ENCODE measurements at places on chromosomes 2 and 18. TPM values are rescaled to one million over a fixed set of nuclear protein-coding genes. Genes with fewer than 3 reads are reported as not detected.

GRCh38 chr2:202636213-202636513, 1.4 kb downstream of the FAM117B start:
- no peaks in the 10 kb centered on the region for H3K27me3 ChIP-seq
- DNase-seq, result no peak
- peaks cover 2% of the 10 kb centered on the region for H3K36me3 ChIP-seq
- H3K27ac ChIP-seq, result peak overlapping the region; percentile 97

GRCh38 chr2:226037526-226037925, 638.0 kb downstream of the NYAP2 start:
- H3K27ac ChIP-seq, result no peak overlapping the region
- H3K4me3 ChIP-seq, result no peak overlapping the region
- no peak for DNase-seq
- H3K27me3 ChIP-seq, result peaks cover 38% of the 10 kb centered on the region

DNA sequence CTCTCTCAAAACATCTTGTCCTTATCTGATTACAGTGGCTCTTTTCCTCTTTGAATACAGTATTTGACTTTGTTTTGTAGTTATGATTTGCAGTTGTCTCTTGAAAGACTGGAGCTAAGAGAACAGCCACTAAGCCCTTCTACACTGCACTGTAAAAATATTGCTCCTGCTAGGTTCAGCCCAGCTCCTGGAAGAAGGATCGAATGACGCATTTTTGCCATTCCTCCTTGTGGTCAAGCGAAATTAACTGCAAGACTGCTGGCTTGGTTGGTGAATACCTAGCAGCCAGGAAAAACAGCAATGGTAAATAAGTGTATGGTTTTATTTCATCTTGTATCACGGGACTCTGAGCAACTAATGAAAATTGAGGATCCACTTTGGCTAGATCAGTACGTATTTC, 407.8 kb upstream of the CDH2 start:
- H3K27me3 ChIP-seq, result no peaks in the 10 kb centered on the region
- H3K36me3 ChIP-seq, result no peaks in the 10 kb centered on the region
- H3K4me1 ChIP-seq, result no peaks in the 10 kb centered on the region
- DNase-seq, result no peak
- H3K27ac ChIP-seq, result no peak overlapping the region
- no peak overlapping the region for H3K4me3 ChIP-seq

- peaks cover 16% of the 10 kb centered on the region for H3K27me3 ChIP-seq
- DNase-seq, result no peak
- peaks cover 14% of the 10 kb centered on the region for H3K4me1 ChIP-seq
- no peaks in the 10 kb centered on the region for H3K36me3 ChIP-seq
- H3K27ac ChIP-seq, result no peak overlapping the region
- no peak overlapping the region for H3K4me3 ChIP-seq
Measured at GRCh38 chr18:48962994-48963561, 12.3 kb upstream of the SMAD7 start.

DNA sequence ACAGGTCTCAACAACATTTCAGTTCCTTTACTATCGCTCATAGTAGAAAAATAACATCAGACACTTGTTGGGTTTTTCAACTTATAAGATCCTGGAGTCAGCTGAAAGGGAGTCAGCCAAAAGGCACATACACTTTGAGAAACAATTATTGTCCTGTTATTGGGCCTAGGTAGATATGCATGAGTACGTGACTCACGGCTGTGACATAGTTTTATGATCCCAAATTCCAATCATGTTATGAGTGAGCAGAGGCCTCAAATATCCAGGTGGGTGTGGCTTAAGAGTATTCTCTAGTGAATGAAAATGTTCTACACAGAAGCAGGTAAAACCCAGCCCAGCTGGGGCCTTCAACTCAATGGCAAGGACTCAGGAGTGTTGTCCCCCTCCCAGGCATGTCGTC, 27.2 kb downstream of the SERPINB8 start:
- H3K27me3 ChIP-seq, result no peaks in the 10 kb centered on the region
- H3K4me1 ChIP-seq, result no peaks in the 10 kb centered on the region
- peaks cover 6% of the 10 kb centered on the region for H3K36me3 ChIP-seq
- no peak for DNase-seq
- no peak overlapping the region for H3K27ac ChIP-seq

The FBXO15 gene
- 2.1 TPM for total RNA-seq

- peak; percentile 18 for DNase-seq
- H3K36me3 ChIP-seq, result peaks cover 2% of the 10 kb centered on the region
- H3K4me3 ChIP-seq, result peak overlapping the region; percentile 87
- H3K4me1 ChIP-seq, result peaks cover 52% of the 10 kb centered on the region
Measured at GRCh38 chr18:9708434-9709303, 568 bp downstream of the RAB31 start.

The PCARE gene
- not detected for total RNA-seq

DNA sequence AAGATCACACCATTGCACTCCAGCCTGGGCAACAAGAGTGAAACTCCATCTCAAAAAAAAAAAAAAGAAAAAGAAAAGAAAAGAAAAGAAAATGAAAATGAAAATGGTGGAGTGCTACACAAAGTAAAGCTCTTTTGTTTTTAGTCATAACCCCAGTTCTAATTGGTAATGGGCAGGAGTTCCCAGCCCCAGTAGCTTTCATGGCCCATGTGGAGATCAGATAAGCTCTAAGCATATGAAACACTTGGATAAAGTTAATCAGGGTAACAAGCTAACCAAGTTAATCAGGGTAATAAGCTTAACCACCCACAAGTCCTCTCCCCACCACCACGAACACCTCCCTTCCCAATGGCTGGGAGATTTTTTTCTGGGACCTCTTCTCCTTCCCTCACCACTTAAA, 240.8 kb downstream of the BCL11A start:
- no peak overlapping the region for H3K4me3 ChIP-seq
- H3K4me1 ChIP-seq, result peaks cover 21% of the 10 kb centered on the region
- no peak for DNase-seq
- H3K27me3 ChIP-seq, result no peaks in the 10 kb centered on the region
- no peak overlapping the region for H3K27ac ChIP-seq

GRCh38 chr2:68789603-68790002, 55.0 kb downstream of the ARHGAP25 start:
- no peak overlapping the region for H3K4me3 ChIP-seq
- no peak overlapping the region for H3K27ac ChIP-seq
- H3K36me3 ChIP-seq, result peaks cover 20% of the 10 kb centered on the region
- H3K4me1 ChIP-seq, result peaks cover 53% of the 10 kb centered on the region
- DNase-seq, result peak; percentile 59
- H3K27me3 ChIP-seq, result no peaks in the 10 kb centered on the region

GRCh38 chr2:180040146-180040925, 33.2 kb upstream of the CWC22 start:
- H3K4me1 ChIP-seq, result no peaks in the 10 kb centered on the region
- H3K27ac ChIP-seq, result no peak overlapping the region
- peaks cover 43% of the 10 kb centered on the region for H3K27me3 ChIP-seq
- H3K4me3 ChIP-seq, result no peak overlapping the region
- H3K36me3 ChIP-seq, result no peaks in the 10 kb centered on the region
- no peak for DNase-seq

DNA sequence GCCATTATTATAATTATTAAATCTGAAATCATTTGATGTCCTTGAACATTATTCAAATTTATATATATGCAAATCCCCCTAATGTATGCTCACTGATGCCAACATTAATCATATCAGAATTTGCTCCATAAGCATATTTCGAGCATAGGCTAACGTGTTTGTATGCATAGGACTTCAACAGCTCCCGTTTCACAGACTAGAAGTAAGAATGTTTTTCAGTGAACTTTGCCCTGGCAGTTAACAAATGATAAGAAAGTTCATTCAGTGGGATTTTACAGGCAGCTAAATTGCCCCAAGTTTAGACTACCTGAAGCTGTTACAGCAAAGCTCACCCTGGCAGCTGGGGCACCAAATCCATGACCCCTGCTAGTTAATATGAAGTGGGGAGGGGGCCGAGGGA, 272.0 kb downstream of the LNPK start:
- H3K4me1 ChIP-seq, result no peaks in the 10 kb centered on the region
- H3K27me3 ChIP-seq, result peaks cover 6% of the 10 kb centered on the region
- no peak overlapping the region for H3K4me3 ChIP-seq
- H3K36me3 ChIP-seq, result no peaks in the 10 kb centered on the region

- H3K4me1 ChIP-seq, result no peaks in the 10 kb centered on the region
- H3K36me3 ChIP-seq, result no peaks in the 10 kb centered on the region
- no peak overlapping the region for H3K27ac ChIP-seq
- H3K4me3 ChIP-seq, result no peak overlapping the region
Measured at GRCh38 chr2:199136681-199137080, 321.1 kb downstream of the SATB2 start.

DNA sequence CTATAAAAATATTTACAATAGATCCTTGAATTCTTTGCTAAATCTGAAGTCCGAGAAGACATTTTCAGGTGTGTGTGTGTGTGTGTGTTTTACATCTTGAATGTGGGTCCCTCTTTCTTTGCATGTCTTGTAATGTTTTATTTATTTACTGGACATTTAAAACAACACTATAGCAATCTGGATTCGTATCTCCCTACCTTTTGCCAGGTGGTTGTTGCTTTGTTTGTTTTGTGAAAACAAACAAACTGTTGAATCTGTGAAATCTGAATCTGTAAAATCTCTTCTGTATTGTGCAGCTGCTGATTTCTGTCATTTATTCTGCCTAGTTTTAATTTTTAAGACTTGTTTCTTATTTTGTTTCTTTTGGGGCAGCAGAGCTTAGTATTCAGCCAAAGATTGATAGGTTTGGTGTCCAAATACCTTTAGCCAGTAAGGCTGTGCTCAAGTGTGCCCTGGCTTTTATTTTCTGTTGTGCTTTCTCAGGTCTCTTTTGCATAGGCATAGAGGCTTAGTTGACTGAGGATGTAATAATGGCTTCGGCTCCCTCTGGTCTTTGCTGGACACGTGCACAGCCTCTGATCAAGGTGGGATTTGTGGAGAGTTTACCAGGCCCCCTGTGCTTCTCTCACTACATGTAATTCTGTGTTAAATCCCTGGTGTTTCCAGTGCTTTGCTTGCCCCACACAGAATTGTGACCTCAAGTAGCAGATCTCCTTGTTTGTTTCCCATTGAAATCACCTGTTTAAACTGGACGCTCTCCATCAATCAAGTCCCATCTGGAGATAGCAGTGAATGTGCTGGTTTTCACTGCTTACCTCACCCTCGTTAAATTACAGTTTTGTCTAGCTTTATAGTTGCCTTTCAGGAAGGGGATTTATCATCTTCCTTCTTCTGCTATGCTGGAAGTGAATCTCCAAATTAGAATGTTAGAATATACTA, 71.1 kb downstream of the BIRC6 start:
- peak overlapping the region; percentile 36 for H3K27ac ChIP-seq
- H3K27me3 ChIP-seq, result no peaks in the 10 kb centered on the region
- H3K4me1 ChIP-seq, result peaks cover 23% of the 10 kb centered on the region
- H3K4me3 ChIP-seq, result no peak overlapping the region
- H3K36me3 ChIP-seq, result peaks cover 5% of the 10 kb centered on the region

The CDK15 gene
- total RNA-seq, result not detected

DNA sequence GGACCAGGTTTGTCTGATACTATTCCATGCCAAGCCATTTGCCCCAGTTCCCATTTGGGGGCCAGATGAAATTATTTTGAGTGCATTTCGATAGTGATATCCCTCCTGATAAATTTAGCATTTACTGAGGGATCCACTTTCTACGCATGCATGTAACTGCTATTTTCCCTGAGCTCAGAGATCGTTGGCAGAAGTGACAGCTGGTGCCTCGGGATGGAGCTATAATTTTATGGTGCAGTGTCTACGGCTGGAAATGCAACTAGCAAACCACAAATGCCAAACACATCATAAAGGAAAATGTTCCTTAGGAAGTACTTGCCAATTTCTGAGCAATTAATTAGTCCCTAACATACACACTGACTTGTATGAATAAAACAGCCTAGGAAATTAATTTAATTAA, 254.8 kb downstream of the SLC8A1 start:
- no peaks in the 10 kb centered on the region for H3K36me3 ChIP-seq
- H3K4me1 ChIP-seq, result peaks cover 7% of the 10 kb centered on the region
- no peak for DNase-seq
- H3K4me3 ChIP-seq, result no peak overlapping the region
- no peaks in the 10 kb centered on the region for H3K27me3 ChIP-seq
- H3K27ac ChIP-seq, result no peak overlapping the region

The UGP2 gene
- total RNA-seq, result 93.2 TPM

The SPP2 gene
- not detected for total RNA-seq

- no peak overlapping the region for H3K4me3 ChIP-seq
- H3K27me3 ChIP-seq, result no peaks in the 10 kb centered on the region
Measured at GRCh38 chr18:23838233-23838632, 149.0 kb downstream of the LAMA3 start.

- H3K27ac ChIP-seq, result no peak overlapping the region
- H3K27me3 ChIP-seq, result peaks cover 14% of the 10 kb centered on the region
- no peaks in the 10 kb centered on the region for H3K4me1 ChIP-seq
- DNase-seq, result no peak
- no peaks in the 10 kb centered on the region for H3K36me3 ChIP-seq
Measured at GRCh38 chr2:209876211-209876610, 104.6 kb downstream of the UNC80 start.

DNA sequence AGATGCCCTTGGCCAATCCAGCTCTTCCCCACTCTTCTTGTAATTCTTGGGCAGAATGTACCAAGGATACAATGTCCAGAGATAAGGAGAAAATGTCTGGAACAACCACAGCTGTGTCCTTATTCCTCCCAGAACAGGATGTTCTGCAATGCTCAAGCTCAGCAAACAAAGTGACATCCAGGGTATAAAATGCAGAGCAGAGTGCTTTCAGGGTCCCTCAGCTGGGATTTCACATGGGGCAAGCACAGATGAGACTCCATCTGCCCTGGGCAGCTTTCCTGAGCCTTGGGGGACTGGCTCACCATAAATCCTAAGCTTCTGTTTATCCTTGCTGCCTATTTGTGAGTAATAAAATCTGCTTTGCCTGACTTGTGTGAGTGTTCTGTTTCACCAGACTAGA, 127.4 kb downstream of the VAPA start:
- H3K27me3 ChIP-seq, result peaks cover 2% of the 10 kb centered on the region
- no peak for DNase-seq
- H3K4me1 ChIP-seq, result no peaks in the 10 kb centered on the region
- H3K4me3 ChIP-seq, result no peak overlapping the region
- no peak overlapping the region for H3K27ac ChIP-seq
- H3K36me3 ChIP-seq, result peaks cover 2% of the 10 kb centered on the region

The SLC9A4 gene
- total RNA-seq, result 0.14 TPM

DNA sequence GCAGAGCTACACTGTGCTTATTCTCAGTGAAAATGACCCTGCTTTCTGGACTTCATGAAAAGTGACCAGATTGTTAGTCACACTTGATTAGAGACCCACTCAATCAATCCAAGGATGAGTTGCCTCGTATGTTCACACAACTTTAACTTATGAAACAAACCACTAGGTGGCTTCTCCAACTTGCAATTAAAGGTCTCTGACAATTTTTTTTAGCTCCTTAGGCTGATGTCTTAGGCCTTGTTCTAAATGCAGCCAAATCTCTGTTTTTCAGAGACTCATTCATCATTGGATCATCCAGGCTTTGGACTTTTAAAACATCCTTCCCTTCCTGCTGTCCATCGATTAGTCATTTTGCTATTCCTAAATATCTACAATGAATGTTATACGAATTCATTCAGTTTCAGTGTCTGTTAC, 63.4 kb downstream of the MREG start:
- no peak overlapping the region for H3K4me3 ChIP-seq
- H3K27ac ChIP-seq, result peak overlapping the region; percentile 43

The NEU2 gene
- not detected for total RNA-seq

- no peak overlapping the region for H3K4me3 ChIP-seq
- peaks cover 9% of the 10 kb centered on the region for H3K4me1 ChIP-seq
- peaks cover 6% of the 10 kb centered on the region for H3K27me3 ChIP-seq
- H3K36me3 ChIP-seq, result no peaks in the 10 kb centered on the region
- DNase-seq, result no peak
Measured at GRCh38 chr2:231183851-231184250, 14.6 kb upstream of the ARMC9 start.

- H3K27ac ChIP-seq, result no peak overlapping the region
- DNase-seq, result no peak
- H3K4me1 ChIP-seq, result peaks cover 86% of the 10 kb centered on the region
- no peak overlapping the region for H3K4me3 ChIP-seq
- no peaks in the 10 kb centered on the region for H3K27me3 ChIP-seq
Measured at GRCh38 chr18:47898696-47899095, 31.8 kb downstream of the SMAD2 start.

Measured in activated T-cell treated with anti-CD3 and anti-CD28 coated beads, Interleukin-2, amount 50 U/mL, for 72 hours (primary cell).